ENCODE measurements at places on chromosomes 1 and 21.

- no peak for DNase-seq
These were observed 83.4 kb upstream of the FMN2 start for GRCh38 chr1:240008298-240008697.

DNA sequence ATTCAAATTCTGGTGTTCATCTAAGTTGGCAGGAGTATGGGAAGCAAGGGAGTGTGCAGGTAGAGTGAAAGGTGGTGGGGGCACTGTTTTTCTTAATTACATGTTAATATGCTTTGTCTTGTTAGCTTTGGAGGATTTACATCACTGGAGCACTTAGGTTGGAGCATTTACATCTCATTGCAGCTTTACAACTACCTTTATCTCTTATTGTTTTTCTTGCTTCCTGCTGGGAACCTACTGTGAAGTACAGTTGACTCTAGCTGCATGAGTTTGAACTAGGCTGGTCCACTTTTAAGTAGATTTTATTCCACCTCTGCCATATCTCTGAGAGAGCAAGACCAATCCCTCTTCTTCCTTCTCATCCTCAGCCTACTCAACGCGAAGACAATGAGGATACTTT is 554.8 kb upstream of the B3GALT2 start:
- DNase-seq: no peak

- no peak for DNase-seq
These were observed 443.9 kb downstream of the DSCAM start for GRCh38 chr21:40402884-40403582.

DNA sequence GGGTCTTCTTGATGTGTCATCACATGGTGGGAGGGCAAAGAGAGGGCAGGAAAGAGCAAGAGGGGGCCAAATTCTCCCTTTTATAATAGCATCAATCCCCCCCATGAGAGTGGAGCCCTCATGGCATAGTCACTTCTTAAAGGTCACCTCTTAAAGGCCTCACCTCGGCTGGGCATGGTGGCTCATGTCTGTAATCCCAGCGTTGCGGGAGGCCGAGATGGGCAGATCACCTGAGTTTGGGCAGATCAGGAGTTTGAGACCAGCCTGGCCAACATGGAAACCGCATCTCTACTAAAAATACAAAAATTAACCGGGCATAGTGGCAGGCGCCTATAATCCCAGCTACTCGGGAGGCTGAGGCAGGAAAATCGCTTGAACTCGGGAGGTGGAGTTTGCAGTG is 170.1 kb downstream of the PGBD5 start:
- no peak for DNase-seq

All from stimulated activated CD4-positive, alpha-beta T cell treated with anti-CD3 and anti-CD28 coated beads, Interleukin-4, amount 100 ng/mL, for 4 hours (primary cell).